Endothelial cell of umbilical vein (primary cell): ENCODE measurements at places on chromosomes 12 and 14. TPM values are rescaled to one million over a fixed set of nuclear protein-coding genes. Genes with fewer than 3 reads are reported as not detected.

DNA sequence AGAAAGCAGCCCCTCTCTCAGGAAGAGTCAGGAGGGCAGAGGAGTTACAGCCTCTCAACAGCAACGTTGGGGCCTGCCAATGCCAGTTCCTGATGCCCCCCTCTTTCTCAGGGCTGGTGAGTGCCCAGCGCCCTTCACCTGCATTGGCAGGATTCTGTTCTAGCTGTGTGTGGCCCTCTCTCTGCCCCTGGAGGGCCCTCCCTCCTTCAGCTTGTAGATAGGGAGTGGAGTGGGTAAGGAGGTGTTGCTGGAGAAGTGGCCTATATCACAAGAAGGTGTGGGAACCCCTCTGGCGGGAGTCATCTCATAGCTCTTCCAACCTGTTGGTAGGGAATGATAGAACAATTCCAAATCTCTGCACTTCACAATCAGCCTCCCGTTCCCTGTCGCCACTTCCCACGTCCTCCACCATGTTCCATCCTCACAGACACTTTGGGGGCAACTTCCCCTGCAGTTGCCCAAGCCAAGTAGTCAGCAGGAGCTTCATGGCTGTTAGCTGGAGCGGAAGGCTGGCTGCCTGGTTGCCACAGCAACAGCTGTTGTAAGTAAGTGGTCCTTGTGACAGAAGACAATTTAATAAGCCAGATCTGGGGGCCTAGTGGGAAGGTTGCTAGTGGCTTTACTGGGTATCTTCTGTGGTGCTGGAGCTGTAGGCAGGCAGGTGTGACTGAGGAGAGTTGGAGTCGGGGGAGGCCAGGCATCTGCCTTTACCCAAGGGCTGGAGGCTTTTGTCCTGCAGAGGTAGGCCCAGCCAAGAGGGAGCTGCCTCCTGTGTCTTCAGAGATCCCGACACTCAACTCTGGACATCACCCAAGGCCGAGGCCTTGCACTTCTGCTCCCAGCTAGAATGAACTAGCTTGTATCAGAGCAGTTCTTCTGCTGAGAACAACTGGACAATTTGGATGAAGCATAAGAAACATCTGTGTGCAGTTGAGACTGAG, 38.4 kb downstream of the GALNT16 start:
- no peak for DNase-seq

HAL gene
- polyA plus RNA-seq, result 0.18 and 0.51 TPM in 2 replicates

LMO3 gene
- not detected in 2 replicates for polyA plus RNA-seq

CAPZA3 gene
- polyA plus RNA-seq, result not detected in 2 replicates

- peak; percentile 59 for DNase-seq
These were observed 1.6 kb downstream of the PHLDA1 start for GRCh38 chr12:76029982-76030340.

TEX22 gene
- 0.06 and 0.22 TPM in 2 replicates for polyA plus RNA-seq

DNA sequence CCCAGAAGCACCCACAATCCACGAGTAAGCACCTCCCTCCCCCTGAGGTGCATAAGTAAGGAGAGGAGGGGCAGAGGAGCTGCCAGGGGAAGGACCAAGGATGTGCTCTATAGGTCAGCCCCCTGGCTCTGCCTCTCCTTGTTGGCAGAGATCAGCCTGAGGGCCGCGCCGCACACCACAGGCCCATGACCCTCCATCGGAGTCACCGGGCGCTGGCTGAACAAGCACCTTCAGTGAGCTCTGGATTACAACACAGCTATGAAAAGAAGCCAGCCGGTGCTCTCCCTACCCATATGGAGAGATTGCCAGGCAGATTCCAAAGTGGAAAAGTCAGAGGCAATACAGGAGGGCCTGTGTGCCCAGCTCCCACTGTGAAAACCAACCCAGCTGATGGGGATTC, 257.3 kb downstream of the GLT1D1 start:
- DNase-seq, result no peak

DNA sequence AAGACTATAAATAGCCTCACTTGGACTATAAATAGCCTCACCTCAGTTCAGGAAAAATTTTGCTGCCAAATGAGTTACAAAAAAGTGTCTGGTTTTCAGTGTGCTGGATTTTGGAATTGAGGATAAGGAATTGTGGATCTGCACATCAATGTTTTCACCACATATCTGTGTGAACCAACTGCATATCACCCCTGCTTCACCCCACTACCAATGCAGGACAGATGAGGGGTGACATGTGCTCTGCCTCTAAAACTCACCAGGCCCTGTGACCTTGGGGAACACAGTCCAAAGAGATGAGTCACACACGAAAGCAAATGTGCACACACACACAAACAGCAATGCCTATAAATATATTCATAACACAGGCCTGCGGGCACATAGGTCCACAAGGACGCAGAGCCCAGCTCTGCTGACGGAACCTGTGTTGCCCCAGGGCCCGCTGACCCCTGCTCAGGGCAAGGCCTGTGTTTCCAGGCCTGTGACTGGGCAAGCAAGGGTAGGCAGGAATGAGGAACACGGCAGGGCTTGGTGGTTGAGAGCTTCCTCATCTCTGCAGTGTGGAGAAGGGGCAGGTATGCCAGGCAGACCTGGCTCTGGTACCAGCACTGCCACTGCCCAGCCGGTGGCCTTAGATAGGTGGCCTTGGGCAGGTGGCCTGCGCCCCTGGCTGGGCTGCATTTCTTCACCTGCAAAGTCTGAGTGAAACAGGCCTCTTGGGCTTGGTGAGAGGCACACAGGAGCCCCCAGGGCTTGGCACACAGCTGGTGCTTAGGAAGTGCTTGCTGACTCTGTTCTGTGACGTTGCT, 82.4 kb downstream of the ARL6IP4 start:
- DNase-seq, result peak; percentile 31
